ENCODE measurements at places on chromosomes 7 and 10.
A peak's percentile ranks its signal among the peaks of the same experiment; 100 is the strongest.

DNA sequence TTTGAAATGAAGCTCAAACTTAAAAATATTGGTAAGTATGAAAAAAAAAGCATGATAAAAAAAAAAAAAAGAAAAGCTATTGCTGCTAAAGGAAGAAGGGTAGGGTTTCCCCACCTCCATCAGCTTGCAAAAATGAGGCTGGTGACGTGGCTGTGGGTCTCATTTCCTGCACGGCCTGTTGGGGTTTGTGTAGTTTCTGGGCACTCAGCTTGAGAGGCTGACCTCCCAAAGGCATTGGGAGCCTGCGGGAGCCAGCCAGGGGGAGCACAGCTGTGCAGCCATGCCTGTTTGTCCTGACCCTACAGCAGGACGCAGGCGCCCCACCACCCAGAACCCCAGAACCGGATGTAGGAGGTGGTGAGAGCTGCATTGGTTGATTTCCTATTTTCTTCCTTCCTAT is 48.8 kb upstream of the CARD11 start:
- no peak for DNase-seq

GRCh38 chr10:114151892-114152291 is 22.1 kb downstream of the CCDC186 start:
- DNase-seq = no peak

DNA sequence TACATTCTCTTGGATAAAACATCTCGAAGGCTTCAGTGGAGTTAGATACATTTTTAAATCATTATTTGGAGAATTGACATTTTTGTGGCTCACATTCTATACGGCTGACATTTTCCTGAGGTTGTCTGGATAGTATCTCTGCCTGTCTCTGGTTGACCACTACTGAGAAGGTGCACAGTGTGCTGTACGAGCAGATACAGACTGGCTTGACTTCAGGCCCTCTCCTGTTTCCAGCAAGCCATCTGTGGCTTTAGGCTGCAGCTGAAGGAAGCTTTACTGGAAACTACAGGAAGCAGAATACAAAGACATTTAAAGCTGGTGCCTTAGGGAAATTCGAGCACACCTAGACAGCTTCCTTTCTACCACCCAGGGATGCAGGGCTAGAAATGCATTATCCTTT is 39.3 kb upstream of the RSU1 start:
- no peak for DNase-seq

GRCh38 chr7:130736298-130736900 is 2.4 kb upstream of the KLF14 start:
- DNase-seq = no peak

GRCh38 chr7:43754596-43754995 is 3.9 kb upstream of the BLVRA start:
- DNase-seq = no peak

DNA sequence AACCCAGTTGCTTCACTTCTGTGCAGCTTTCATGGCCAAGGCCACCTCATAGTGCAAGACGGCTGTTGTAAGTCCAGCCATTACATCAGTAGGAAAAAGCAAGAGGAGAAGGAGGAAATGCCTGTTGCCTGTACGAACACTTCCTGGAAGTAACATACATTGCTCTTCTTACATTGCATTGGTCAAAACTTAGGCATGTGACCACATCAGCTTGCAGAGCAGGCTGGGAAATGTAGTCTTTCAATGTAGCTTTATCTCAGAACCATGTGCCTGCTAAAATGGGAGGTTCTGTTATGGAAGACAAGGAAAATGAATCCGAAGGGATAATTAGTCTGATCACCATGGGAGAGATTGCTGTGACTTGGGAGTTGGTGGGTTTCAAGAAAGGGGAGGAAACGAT is 4.3 kb downstream of the SLC29A3 start:
- DNase-seq = no peak

- no peak for DNase-seq
Measured at GRCh38 chr10:133350950-133351329, 3.8 kb downstream of the PRAP1 start.

DNA sequence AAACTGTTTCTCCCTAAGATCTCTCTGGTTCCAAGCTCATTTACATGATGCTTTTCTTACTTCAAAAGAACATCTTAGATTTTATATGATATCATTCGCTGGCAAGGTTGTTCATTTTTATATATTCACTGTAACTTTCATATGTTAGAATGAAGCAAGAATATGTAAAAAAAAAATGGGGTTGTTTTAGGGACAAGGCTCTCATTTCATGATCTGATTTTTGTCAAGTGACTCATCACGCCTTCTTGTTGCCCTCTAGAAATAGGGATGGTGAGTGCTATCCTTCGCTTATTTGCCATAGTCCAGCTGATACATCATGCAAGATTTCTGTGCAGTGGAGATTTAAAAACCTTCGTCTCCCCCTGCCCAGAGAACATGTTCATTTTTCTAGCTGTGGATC is 14.0 kb upstream of the CELF2 start:
- peak; percentile 52 for DNase-seq

DNA sequence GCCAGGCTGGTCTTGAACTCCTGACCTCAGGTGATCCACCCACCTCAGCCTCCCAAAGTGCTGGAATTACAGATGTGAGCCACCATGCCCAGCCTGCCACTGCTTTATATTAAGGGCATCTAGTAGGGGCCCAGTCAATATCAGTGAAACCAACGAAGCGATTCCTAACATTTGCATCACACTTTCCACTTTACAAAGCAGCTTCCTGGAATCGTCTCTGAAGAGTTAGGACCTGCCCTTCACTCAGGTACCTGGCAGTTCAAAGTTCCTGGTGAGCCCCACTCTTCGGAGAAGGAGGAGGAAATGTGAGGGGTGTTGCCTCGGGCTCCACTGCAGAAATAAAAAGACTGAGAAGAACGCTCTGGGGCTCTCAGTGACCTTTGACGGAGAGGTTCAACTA is 31.1 kb upstream of the EZH2 start:
- DNase-seq = no peak
